OCI-M1 (cell line): ENCODE measurements at places on chromosomes 3 and 15.
A peak's percentile ranks its signal among the peaks of the same experiment; 100 is the strongest.

GRCh38 chr3:36969540-36970432 lies 23.1 kb downstream of the EPM2AIP1 start:
- DNase-seq = peak; percentile 98

GRCh38 chr3:11373235-11373634 lies 101.0 kb downstream of the ATG7 start:
- no peak for DNase-seq

DNA sequence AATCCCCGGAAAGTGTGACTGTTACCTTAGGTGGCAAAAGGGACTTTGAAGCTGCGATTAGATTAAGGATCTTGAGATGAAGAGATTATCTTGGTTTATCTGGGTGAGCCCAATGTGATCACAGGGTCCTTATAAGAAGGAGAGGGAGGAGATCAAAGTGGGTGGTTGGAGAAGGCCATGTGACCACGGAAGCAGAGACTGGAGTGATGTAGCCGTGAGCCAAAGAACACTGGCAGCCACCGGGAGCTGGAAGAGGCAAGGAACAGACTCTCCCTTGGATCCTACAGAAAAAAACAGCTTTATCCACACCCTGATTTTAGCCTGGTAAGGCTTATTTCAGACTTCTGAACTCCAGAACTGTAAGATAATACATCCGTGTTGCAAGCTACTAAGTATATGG lies 29.9 kb downstream of the CRABP1 start:
- no peak for DNase-seq

- no peak for DNase-seq
Measured at GRCh38 chr3:58144478-58145325, 66.1 kb downstream of the DNASE1L3 start.

DNA sequence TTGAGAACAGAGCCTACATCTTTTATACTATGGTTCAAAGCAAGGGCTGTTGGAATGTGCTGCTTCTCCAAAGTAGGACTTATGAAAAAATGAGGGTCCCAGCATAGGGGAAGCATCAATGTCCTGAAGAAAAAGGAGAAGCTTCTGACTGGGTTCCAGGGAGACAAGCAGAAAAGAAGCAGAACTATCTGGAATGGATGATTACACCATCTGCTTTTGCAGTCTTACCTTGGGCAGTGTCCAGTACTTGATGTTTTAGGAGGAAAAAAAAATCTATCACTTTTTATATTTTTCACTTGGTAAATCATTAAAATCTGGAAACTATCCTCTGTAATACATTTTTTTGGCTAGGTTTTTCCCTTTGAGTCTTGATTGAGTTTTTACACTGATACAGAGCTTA lies 57.9 kb upstream of the DPH6 start:
- DNase-seq = no peak

GRCh38 chr3:50345586-50346234 lies at the start of gene ZMYND10:
ZMYND10 (minus strand) TSS chr3:50345732; CDS start chr3:50345579, 153 bp downstream.
- no peak for DNase-seq

DNA sequence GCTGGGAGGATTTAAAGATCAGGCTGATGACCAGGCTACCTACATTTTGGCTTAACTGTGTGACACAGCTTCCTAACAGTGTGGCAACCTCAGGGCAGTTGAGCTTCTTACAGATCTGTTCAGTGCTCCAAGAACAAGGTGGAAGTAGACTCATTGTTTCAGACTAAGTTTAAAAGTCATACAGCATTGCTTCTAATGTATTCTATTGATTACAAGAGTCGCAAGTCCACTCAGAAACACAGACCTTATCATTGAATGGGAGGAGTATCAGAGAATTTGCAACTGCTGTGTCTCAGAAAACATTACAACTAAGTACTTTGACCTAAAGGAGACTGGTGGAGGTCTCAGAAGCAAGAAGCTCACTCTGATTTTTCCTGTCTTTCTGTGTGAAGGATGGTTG lies 579.5 kb upstream of the TGFBR2 start:
- DNase-seq = no peak

- DNase-seq = no peak
Measured at GRCh38 chr3:147816752-147817151, 407.6 kb downstream of the ZIC1 start.

GRCh38 chr15:81038975-81039607 lies 38.4 kb downstream of the TLNRD1 start:
- DNase-seq = no peak

GRCh38 chr3:84961521-84962255 lies 2.9 kb downstream of the CADM2 start:
- DNase-seq = no peak

DNA sequence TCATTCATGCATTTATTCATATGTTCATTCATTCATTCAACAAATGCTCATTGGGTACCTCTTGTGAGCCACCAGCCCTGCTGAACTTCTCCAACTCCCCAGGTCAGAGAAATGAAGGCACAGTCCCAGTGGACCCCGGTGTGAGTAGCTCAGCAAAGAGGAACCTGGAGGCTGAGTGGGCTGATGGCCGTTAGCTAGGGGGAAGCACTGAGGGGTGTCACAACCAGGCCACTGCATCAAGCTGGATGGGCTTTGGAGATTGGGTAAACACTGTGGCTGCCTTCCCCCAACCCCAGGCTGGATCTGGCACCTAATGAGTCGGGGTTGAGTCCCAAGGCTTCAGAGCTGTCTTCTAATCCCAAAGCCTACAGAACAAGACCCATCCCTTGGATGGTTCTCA lies 12.1 kb upstream of the ALAS1 start:
- peak; percentile 45 for DNase-seq

DNA sequence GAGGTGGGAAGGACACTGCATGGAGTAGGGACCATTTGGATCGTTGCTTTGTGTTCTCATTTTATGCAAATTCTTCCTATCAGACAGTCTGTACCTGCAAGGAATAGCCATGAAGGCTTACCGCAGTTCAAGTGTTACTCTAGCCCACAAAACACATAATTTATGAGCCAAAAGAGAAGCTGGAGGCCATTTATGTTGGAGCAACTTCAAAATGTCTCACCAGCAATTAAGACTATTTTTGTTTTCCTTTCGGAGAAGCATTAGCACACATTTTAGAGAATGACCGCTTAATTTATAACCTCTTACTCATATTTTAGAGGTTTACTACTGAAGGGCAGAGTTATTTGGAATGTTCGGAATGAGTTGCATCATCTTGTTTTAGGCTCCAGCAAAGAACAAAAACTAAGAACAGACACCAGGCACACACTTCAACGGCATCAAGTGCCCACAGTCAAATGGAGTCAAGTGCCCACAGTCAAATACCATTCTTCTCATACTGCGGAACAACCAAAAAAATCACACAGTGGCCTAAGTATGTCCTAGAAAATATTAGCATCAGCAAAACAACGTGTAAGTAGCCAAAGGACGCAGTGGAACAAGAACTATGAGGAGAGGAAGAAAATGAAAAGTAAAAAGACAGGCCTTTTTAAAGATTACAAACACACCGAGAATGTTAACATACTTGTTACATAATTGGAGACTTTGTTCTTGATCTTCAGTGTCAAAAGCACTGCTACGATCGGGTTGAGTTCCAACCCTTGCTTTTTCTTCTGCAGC lies 17.5 kb upstream of the GOLGA8J start:
- no peak for DNase-seq

- no peak for DNase-seq
Measured at GRCh38 chr3:23241256-23241655, 38.1 kb downstream of the UBE2E2 start.

GRCh38 chr15:74784426-74785193 lies 2.7 kb downstream of the CSK start:
- no peak for DNase-seq

DNA sequence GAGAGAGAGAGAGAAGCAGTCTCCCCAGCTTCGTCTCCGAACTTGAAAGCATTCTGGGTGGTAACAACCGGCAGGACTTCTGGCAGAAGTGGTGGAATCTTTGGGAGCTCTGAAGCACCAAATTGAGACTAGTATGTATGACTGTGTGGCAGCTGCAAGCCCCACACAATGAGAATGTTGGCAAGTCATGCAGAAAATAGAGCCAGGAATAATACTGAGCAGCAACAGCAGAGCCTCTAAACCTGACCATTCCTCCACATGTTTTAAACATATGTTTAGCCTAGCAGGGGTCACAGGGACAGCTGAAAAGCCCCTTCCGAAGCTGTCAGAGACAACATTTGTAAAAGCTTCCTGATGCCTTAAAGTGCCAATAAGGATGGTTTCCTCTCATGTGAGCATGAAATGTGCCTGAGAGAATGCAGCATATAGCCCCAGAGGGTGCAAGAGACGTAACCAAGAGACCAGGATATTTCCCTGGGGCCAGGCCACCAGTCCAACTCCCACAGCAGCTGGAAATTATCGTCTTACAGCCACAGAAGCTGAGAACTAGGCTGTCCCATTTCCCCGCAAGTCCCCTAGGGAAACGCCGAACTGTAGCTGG lies 178.6 kb upstream of the CCDC54 start:
- DNase-seq = no peak

DNA sequence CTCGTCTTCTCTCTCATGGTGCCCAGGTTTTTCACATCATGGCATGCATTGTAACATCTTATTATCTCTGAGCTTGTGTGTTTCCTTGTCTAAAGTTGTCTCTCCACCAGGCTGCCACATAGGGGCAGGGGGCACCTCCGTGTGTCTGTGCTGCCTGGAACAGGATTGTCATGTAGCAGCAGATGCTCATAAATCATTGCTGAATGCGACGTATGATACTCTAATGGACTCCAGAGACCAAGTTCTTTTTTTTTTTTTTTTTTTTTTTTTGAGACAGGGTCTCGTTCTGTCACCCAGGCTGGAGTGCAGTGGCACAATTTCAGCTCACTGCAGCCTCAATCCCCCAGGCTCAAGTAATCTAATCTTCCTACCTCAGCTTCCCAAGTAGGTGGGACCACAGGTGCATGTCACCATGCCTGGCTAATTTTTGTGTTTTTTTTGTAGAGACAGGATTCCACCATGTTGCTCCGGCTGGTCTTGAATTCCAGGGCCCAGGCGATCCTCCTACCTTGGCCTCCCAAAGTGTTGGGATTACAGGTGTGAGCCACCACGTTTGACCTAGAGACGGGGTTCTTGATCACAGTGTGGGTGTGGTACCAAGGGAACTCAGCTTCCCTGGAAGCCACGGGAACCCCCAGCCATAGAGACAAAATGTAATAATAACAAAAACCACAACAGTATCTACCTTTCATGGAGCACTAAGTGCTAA lies 4.7 kb upstream of the DNASE1L3 start:
- no peak for DNase-seq

DNA sequence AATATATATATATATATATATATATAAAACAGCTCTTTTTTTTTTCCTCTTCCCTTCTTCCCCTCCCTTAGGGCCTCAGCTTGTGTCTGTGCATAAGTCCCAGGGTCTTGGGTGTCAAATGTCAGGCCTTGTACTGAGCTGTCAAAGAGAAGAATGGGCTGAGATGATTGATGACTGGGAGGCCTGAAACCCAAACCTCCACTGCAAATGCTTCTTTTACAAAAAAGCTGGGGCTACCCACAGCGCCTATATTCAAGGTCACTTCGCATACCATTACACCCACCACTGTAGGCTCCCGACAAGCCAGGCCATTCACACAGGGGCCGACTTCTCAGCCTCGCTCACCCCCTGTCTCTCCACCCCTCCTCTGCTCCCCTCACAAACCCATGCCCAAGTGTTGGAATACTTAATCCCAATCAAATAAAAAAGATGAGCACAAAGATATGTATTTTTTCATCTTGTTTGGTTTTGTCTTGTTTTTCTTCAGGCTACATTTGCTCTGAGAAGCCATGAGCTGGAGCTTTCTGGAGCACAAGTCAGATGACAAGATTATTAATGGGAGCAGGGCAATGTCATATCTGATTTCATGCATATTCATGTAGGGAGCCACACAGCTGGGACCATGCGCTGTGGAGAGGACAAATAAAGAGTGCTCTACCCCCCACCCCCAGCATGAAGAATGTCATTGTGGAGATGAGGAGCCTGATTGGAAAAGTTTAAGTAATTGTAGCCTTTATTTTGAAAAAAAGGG lies 614.4 kb upstream of the NR2F2 start:
- DNase-seq = peak; percentile 20

- peak; percentile 62 for DNase-seq
Measured at GRCh38 chr15:34610354-34610753, 26.9 kb upstream of the GOLGA8B start.
